ENCODE measurements at places on chromosomes 16 and 17. TPM values are rescaled to one million over a fixed set of nuclear protein-coding genes. Genes with fewer than 3 reads are reported as not detected.

The C1QTNF8 gene
- polyA plus RNA-seq, result not detected

The BCL7C gene
- polyA plus RNA-seq, result 27.4 TPM

The CDC27 gene
- 112 TPM for polyA plus RNA-seq

The CACNG5 gene
- polyA plus RNA-seq, result not detected

The UTS2R gene
- not detected for polyA plus RNA-seq

The SGCA gene
- 0.09 TPM for polyA plus RNA-seq

The KRTAP2-3 gene
- polyA plus RNA-seq, result 1.4 TPM

DNA sequence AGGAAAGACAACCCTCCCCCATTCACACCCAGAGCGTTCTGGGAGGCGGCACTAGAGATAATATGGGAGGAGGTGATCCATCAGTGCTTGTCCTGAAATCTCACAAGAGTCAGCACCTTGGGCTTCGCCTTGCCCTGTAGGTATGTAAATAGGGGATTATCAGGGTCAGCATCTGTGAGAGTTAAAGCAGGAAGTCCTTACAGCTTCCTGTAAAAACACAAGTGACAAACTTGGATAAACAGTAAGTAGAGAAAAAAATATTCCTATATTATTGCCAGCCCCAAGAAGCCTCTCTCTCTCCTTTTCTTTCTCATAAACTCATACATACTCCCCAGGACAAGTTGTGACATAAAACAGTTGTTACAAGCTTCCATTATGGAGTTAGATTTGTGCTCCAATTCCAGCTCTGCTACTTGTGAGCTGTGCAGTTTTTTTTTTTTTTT is 187.7 kb downstream of the MAF start:
- DNase-seq, result no peak

GRCh38 chr17:31433811-31434726 is 42.6 kb downstream of the RAB11FIP4 start:
- no peak for DNase-seq

DNA sequence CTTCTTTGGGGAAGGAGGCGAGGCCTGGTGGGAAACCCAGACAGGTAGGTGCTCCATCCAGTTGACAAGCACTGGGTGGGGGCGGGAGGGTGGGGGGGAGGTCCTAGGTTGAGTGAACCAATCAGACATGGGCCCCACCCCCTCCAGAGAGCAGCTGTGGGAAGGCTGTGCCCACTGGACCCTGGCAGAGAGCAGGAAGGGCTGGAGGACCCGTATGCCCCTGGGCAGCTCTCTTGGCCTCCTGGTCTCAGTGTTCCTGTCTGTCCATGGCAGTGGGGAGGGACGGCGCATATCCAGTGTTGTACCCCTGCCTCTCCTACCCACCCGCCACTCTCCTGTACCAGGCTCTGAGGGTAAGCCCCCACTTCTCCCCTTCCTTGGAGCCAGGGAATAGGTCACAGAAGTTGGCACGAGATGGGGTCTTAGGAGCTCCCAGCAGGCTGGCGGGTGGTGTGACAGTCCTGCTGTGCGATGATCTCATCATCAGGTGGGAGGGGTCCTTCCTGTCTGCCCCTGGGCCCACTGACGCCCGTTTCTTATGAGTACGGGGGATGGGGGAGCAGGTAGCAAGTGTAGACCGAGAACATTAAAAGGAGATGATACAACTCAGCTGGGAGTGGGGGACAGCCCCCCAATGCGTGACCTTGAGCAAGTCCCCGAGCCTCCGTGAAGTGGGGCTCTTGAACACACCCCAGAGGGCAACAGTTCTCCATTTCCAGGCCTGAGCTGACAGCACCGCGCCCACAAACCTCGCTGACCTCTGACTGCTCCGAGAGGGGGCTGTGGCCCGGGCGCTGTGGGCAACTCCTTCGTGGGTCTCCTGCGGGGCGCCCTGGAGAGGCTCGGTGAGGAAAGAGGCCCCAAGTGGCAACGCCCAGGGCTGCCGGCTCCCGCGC is 1.2 kb upstream of the ZFPM1 start:
- no peak for DNase-seq

DNA sequence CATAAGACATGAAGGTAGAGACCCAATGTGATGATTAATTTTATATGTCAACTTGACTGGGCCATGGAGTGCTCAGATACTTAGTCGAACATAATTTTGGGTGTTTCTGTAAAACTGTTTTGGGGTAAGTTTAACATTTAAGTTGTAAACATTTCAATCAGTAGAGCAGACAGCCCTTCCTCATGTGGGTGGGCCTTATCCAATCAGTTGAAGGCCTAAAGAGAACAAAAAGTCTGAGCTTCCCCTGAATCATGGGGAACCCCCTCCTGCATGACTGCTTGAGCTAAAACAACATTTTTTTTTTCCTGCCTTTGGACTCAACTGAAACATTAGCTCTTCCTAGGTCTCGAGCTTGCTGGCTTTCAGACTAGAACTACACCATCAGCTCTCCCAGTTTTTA is 327.3 kb upstream of the SOX9 start:
- DNase-seq, result no peak

DNA sequence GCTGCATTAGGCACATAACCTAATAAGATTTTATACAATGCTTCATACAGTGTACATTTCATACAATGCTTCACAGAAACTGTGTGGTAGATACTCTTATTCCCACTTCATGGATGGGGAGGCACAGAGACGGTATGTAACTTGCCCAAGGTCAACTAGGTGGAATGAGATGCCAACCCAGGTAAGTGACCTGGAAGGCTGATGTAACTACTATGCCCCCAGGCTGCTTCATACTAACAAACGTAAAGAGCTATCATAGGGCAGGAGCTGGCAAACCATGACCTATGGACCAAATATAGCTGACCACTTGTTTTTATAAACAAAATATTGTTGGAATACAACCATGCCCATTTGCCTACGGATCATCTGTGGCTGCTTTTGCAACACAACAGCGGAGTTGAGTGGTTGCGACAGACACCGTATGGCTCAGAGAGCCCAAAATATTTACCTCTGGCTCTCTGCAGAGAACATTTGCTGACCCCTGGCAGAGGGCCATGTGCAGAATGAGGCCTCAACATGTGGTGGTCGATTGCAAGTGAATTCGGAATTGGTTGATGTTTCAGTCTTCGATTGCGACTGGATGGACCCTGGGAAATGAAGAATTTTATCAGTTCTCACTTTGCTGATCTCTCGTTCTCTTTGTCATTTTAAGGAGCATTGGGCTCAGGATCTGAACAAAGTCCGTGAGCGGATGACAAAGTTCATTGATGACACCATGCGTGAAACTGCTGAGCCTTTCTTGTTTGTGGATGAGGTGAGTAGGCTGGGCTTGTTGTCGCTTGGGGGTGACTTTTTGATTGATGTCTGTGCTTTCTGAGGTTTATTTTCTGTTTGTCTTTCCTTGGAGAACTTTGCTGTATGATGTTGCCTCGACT is 109.7 kb downstream of the PLCG2 start:
- DNase-seq, result no peak

DNA sequence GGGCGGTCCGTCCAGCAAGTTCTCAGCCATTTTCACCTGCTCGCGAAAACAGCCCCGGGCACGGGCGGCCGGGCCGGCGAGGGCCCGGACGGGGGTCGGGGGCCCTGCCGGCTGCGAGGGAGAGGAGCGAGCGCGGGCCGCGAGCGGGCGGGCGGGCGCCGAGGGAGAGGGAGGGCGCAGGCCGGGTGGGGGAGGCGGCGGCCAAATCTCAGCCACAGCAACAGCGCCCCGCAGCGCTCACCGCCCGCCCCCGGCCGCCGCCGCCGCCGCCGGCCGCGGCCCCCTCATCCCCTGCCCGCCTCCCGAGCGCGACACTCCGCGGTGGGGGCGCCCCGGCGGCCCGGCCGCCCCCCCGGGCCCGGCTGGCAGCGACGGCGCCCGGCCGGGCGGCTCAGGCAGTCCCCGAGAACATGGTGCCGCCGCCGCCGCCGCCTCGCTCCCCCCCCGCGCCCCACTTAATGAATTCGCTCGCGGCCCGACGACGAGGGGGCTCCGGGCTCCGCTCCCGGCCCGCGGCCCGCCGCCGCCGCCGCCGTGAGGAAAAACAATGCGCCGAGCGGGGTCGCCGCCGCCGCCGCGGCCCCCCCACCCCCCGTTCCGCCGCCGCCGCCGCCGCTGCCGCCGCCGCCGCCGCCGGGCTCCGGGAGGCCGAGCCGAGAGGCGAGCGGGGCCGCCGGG is 487 bp downstream of the CREBBP start:
- no peak for DNase-seq

DNA sequence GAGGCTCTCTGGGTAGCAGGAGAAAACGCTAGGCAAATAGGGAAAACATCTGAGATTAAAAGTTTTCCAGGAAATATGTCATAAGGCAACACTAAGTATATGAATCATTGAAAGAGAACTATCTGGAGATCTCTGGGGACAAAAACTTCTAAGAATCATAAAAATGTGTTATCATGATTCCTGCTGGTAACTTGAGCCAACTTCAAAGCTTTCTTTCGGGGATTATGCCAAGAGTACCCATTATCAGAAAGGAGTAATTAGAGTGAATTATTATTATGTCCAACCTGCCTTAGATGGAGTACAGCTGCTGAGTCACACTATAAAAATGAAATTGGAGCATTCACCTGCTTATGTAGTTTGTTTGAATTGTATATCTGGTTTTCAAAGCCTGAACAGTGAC is 488.5 kb upstream of the SOX9 start:
- DNase-seq, result no peak

GRCh38 chr17:7551396-7551795 is 2.5 kb downstream of the TNFSF12 start:
- no peak for DNase-seq

DNA sequence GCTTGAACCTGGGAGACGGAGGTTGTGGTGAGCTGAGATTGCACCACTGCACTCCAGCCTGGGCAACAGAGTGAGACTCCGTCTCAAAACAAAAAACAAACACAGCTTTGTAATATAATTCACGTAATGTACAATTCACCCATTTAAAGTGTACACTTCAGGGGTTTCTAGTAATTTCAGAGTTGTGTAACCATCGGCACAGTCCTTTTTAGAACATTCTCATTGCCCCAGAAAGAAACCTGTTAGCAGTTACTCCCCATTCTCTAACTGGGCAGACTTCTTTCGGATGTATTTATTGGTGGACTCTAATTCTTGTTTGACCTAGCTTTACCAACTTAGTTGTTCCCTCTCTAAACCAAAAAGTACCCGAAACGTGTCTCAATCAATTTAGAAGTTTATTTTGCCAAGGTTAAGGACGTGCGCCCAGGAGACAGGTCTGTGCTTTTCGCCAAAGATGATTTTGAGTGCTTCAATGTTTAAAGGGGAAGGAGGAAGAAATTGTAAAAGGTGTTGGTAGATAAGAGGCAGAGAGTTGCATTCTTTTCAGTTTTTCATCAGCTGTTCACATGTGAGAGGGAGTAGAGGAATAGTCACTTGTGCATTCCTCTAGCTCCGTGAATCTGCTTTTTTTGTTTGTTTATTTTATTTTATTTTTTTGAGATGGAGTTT is 175.3 kb downstream of the PRKCA start:
- no peak for DNase-seq

All from BJ (cell line).